ENCODE measurements at places on chromosomes 1 and 21.
A peak's percentile ranks its signal among the peaks of the same experiment; 100 is the strongest.

DNA sequence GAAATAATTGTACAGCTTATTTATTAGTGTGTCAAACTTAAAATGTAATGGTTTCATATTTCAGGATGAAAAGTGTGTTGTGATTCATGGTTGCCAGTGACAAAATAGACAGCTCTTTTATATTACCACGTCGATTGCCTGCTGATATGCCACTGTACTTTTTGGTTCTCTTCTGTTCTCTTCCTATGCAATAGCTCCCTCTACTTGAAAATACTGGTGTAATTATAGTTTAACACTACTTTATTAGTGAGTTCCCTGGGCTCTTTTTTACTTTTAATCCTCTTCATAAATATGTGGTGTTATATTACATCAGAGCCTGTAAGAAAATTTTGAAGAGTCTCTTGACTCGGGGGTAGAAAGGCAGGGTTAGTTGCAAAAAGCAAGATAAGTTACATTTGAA, 111.3 kb downstream of the PATJ start:
- peak; percentile 42 for DNase-seq

DNA sequence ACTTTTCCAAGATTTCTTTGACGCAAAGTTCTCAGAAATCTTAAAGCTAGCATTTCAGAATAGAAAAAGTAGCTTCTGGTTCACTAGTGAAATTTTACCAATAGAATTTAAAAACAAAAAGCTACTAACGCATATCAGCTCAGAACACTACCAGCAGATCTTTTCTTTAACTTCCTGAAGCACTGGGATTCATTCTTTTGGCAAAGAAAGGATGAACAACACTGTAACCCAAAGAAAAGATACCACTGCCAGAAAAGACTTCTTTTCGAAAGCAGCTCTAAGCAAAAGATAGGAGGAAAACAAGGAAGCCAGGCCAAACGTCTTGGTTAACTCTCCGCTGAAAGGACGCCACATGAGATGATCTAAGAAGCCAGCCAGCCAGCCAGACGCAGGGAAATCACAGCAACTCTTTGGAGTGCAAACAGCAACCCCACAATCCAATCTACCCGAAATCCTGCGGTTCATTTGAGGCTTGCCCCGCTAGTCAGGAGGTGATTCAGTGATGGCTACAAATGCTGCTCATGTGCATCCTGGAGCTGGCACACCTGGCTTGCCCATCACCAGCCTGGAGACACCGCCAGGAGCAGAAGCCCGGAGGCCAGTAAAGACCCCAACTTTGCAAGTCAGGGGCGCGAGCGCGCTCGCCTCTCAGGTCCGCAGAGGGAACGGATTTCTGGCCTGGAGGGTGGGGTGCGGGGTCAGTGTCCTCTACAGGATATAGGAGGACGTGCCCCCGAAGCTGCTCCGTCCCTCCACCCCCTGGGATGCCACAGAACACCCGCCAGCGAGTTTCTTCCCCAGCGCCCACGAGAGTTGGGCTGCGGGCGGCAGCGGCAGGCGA, 812 bp downstream of the NBPF1 start:
- DNase-seq = peak; percentile 95

GRCh38 chr1:116346943-116347673, 25.9 kb upstream of the ATP1A1 start:
- DNase-seq = peak; percentile 45

GRCh38 chr1:36329817-36330216, 6.4 kb upstream of the EVA1B start:
- DNase-seq = no peak

DNA sequence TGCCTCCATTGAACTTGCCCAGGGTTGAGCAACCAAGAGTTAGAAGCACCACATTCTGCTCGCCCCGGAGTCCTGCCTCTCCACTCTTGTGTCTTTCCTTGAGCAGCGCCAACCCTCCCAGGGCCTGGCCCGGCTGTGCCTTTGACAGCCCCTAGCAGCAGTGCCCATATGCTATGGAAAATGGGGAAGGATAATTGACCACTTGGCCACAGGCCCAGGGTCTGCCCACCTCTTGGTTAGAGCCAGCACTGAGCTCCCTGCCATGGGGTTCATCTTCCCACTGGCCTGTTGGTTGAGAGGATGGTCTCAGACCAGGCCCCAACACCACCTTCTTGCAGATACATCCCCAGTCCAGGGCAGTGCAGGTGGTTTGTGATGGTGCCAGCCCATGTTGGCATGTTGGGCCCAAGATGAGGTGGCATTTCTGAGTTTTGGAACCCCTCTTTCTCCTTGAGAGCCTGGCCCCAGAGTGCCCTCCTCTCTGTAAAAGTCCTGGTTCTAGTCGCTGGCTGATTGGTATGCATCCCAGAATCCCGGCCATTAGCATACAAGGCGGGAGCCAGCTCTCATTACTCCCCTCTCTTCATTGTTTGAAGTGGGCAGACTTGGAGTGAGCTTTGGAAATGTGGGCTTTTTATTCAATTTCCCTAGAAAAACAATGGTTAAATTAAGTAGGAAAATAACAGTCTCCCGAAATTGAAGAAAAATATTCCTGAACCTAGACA, 7.6 kb downstream of the ARHGEF10L start:
- DNase-seq = peak; percentile 70

- no peak for DNase-seq
Measured at GRCh38 chr21:35032474-35033263, 16.4 kb downstream of the RUNX1 start.

GRCh38 chr1:226784081-226785049, 45.3 kb upstream of the ITPKB start:
- DNase-seq = peak; percentile 52

GRCh38 chr1:27359822-27360158, 7.0 kb downstream of the MAP3K6 start:
- DNase-seq = no peak

GRCh38 chr1:1614204-1614953, 921 bp upstream of the MIB2 start:
- peak; percentile 67 for DNase-seq

DNA sequence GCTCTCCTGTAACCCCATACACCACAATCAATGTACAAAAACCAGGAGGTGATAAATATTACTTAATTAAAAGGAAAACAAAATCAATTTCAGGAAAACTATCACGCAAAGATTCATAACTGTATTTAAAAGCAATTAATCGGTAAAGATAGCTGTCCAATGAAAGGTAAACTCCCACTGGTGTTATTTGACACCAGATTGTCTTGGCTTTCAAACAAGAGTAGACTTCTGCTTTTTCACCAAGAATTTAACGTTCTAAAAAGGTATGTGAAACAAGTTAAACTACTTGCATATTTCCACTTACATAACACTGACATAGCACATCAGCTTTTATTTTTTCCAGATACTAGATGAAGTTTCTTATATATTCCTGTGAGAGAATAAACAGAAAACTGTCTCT, 3.5 kb downstream of the PLPP3 start:
- no peak for DNase-seq

DNA sequence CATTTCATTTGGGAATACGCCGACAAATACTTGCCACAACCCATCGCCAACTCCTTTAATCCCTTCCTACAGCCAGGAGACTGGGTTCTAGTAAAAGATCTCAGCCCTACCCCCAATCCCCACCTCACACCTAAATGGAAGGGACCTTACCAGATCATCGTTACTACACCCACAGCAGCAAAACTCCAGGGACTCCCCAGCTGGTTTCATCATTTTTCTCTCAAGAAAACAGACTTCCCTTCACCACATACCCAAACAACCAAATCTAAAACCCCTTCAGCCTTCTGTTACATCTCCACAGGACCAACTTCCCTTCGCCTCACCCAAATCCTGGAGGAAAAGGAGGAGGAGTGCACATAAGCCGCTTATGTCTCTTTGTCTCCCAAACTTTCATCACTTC, 23.7 kb upstream of the SLC2A5 start:
- no peak for DNase-seq

DNA sequence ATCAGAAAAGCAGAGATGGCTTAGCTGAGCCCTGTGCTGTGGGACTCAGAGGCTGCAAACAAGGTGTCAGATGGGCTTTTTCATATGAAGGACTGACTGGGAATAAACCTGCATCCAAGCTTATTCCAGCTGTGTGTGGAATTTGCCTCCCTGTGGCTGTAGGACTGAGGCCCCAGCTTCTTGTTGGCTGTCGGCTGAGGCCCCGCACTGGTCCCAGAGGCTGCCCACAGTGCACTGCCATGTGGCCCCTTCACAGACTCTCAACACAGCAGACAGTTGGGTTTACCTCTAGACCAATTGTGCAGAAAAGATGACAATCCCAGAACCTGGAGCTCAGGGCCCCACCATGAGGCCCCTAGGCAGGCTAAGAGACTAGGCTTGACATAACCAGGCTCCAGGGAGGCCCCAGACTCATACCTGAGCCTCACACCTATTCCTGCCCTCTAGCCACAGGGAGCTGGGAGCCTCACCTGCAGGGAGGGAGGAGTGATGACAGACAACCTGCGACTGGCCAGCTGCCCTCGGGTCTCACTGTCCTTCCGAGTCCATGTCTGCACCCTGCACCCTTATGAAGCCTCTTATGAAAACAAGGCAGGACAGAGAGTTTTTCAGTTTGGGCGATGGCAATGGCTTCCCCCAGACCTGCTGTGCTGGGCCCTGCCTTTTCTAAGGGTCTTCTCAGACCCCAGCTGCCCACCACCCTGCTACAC, 615.5 kb downstream of the NPHP4 start:
- no peak for DNase-seq

DNA sequence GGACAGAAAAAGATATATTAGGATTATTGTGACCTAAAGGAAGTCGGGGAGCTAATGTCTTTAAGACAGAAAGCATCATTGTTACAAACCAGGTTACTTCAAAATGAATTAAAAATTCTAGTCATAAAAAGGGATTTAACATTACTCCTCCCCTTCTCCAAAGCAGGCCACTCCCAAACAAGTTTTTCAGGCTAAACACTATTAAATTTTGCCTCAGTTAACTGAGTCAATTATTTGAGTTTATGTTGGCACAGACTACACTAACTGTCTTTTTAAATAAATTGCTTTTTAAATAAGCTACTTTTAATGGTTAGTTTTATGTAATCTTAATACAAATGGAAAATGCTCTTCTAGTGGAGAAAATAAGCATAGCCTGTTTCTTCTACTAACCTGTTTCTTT, 395.0 kb upstream of the DUSP10 start:
- no peak for DNase-seq

DNA sequence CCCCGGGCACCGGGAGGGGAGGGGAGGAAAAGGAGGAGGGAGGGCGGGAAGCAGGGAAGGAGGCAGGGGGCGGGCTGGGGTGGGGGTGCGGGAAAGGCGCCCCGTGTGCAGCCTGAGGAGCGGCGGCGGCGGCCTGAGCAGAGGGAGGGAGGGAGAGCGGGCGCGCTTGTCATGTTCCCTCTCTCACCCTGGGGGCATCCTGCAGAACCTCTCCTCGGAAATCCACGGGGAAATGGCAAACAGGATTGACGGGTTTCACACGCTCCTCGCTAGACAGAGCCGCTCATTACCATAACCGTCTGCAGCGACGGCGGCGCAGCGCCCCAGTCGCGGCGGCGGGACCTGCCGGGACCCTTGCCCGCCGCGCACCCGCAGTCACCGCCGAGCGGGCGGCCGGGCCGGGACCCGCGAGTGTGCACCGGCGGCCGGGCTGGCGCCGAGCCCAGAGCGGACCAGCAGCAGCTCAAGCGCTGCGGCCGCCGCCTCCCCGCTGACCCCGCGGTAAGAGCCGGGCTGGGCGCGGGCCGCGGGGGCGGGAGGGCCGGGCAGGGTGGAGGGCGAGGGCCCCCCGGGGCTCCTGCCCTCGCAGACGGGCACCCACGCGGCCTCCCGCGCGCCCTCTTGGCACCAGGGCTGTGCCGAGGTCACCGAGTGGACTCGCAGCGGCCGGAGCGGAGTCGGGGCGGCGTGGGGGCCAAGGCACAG, at the start of gene SERTAD4:
Gene SERTAD4, plus strand, starts transcription at position 286 of the 705 bp plus-strand sequence. CDS start 5,165 bp downstream, outside the sequence.
- DNase-seq = peak; percentile 75

DNA sequence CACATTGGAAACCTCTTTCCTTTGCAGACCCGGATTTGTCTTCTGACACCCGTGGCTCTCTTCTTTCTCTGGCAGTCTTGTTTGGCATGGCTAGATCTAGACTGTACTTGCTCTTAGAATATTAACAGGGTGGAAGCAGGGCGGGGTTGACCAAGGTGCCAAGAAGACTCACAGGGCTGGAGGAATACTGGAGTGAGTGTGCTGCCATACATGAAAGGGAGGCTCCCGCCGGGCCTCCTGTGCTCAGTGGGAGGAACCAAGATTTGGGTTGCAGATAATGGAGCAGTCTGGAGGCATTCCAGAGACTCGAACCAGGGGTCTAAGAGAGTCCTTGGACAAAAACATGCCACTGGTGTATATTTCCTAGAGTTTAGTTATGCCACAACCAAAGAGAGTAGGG, 27.6 kb upstream of the SNX27 start:
- DNase-seq = no peak

GRCh38 chr1:92485381-92486250, 1.1 kb downstream of the GFI1 start:
- DNase-seq = peak; percentile 49

- peak; percentile 67 for DNase-seq
Measured at GRCh38 chr1:26237230-26237966, 3.4 kb downstream of the CEP85 start.

GRCh38 chr1:205438213-205439158, 16.6 kb upstream of the LEMD1 start:
- DNase-seq = peak; percentile 88

DNA sequence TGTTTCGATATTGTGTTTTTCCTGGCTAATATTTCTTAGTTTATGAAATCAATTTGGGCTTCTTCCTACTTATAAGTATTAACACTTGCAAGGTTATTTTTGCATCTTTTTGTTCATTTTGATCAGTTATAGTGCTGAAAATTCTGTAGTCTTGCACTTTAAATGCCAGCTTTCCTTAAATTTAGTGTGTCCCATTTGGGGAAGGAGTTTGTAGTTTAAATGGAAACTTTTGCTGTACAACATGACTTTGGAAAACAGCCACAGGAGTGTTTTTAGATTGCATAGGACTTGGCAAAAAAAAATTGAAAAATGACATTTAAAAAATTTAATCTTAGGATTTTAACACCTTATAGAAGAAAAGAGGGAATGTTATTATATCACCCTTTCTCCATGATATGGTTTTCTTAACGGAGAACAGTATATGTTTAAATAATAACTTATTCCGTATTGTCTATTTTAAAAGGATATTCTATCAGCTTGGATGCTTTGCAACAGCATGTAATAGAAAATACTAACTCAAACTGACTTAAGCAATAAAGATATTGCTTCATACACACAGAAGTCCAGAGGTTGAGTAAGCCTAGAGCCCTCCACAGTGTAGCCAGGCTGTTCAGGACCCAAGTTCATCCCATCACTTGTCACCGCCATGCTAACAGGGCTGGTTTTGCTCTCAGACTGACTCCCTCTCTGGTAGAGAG, 53.8 kb downstream of the LYPLAL1 start:
- DNase-seq = no peak

- no peak for DNase-seq
Measured at GRCh38 chr1:116044071-116044470, 67.1 kb upstream of the MAB21L3 start.

DNA sequence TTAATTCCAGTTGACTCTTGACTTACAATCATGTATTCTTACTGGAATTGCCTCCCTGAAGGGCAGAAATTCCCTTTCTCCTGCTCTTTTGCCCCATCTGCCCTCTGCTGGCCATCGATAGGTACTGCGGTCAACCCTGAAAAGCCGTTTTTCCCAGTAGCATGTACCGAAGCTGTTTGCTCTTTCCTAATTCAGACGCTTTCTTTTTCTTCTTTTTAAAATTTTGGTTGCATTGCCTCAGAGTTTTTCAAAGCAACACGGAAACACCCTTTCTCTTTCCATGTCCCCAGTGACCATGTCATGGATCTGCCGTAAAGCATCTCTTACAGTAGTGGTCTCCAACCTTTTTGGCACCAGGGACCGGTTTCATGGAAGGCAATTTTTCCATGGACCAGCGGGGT, 164.2 kb upstream of the C1orf21 start:
- DNase-seq = peak; percentile 51
